Hepatic stellate cell (primary cell): ENCODE measurements at places on chromosomes 2 and 18.
A peak's percentile ranks its signal among the peaks of the same experiment; 100 is the strongest.

GRCh38 chr2:213733893-213734292 is 449.6 kb downstream of the SPAG16 start:
- DNase-seq = no peak

- no peak for DNase-seq
These were observed 758.9 kb downstream of the NRXN1 start for GRCh38 chr2:50273003-50273402.

- DNase-seq = peak; percentile 42
These were observed 559 bp downstream of the TMEM37 start for GRCh38 chr2:119431976-119432850.

DNA sequence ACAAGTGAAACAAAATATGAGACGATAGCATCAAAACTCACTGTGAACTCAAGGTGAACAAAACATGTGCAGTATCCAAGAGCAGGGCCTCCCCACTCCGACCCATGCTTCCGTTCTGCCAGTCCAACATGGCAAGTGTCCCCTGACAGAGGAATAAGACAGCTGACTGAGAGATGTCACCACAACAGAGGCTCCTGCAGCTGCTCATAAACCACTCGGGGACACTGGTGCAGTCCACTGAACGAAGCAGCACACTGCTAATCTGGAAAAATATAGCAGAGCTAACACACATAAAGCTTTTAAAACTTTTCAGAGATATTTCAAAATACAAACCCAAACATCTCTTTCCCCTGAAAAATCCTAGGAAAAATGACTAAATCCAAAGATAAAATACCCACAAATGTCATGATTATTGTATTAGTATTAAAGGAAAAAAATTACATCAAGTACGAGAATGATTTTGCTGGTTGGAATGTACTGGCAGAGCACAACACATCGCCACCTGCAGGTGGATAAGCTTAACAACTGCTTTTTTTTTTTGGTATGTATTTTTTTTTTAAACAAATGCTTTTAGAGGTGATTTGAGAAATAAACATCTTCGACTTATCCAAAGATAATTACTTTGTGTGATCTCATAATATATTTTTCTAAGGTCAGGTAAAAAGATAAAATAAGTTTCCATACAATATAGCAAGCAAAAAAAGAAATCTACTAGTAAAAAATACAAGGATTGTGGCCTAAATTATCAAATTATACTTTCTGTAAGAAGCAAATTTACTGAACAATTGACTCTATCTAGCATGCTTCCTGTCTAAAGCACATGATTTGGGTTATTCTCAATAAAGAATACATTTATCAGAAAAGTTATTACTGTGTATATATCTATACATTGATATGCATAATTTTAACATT is 18.6 kb downstream of the THADA start:
- peak; percentile 44 for DNase-seq

- DNase-seq = no peak
These were observed 166.7 kb downstream of the NCK2 start for GRCh38 chr2:105911425-105911824.

DNA sequence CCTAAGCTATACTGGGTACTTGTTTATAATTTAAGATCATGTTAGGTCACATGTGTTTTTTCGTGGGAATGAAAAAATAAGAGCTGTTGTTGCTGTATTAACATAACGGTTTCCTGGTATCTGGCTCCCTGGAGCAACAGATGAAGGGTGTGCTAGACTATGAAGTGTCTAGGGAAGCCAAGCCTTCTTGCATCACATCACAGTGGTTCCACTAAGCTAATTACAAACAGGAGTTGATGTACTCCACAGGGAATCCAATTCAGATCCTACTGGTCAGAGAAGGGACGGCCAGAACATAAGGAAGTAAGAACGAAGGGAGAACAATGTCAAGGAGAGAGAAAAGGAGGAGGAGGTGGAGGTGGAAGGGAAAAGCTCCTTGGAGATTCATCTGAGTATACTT is 193.0 kb upstream of the CYP26B1 start:
- DNase-seq = no peak

DNA sequence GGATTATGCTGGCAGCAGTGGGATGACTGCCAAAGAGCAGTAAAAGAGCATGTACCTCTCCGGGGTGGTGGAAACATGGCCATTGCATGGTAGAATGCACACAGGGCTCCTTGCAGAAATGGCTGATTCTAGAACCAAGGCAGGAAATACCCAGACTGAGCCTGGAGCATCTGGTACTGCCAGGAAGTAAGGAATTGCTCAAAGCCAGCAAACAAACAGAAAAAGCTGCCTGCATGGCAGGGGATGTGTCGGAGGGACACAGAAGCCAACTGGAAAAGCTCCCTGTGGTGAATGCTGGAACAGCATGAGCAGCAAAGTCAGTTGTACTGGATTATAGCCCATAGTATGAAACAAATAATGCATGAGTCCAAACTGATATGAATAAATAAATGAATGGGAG is 78.0 kb upstream of the NFATC1 start:
- no peak for DNase-seq

DNA sequence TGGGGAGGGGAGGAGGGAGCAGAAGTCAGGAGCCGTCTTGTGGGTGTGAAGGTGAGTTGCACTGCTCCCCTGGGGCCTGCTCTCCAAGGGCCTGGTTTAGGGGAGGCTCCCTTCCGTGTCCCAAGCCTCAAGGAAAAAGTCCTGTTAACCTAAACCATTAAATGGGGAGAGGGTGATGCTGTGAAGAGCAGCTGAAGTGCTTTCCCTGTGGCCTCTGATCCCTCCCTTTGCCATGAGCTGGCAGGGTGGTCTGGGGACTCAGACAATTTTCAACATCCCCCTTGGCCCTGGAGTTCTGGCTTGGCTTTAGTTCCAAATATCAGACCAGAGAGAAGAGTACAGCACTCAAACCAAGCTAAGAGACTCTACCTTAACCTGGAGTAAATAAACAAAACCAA is 692 bp upstream of the POMC start:
- no peak for DNase-seq

GRCh38 chr2:75087736-75088135 is 111.6 kb downstream of the TACR1 start:
- no peak for DNase-seq

GRCh38 chr2:179261151-179261825 is 3.3 kb downstream of the SESTD1 start:
- no peak for DNase-seq

GRCh38 chr2:133098787-133099186 is 428.8 kb upstream of the LYPD1 start:
- no peak for DNase-seq

DNA sequence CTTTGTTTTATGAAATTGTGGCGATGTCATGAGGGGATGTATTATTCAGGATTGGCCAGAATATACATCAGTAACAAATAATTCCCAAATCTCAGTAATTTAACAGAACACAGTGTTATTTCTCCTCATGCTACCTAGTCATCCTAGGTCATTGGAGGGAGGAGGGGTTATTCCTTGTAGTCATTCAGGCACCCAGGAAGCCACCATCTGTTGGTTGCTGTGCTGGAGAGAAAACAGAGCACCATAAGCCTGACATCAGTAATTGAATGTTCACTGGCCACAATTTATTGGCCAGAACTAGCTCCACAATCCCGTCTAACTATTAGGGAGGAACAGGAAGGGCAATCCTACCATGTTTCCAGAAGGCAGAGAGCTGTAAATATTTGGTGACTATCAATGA is 303.5 kb upstream of the CELF4 start:
- DNase-seq = no peak

DNA sequence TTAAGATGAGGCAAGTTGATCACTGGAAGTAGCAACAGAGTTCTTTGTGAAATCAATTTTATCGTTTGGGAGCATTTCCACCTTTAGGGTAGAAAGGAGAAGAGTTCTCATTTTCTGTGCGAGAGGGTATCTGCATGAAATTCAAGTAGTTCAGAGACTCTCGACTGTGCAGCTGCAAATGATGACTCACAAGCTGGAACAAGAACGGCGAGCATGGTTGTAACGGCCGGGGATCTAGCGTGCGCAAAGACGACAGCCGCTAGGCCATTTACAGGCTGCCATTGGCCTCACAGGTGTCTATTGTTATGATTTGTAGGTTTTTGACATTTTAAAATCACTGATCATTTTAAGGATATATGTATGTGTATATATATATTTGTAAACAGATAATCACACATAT is 5.2 kb downstream of the KLHL29 start:
- DNase-seq = no peak

GRCh38 chr2:34652636-34653035 is 1053.5 kb upstream of the FAM98A start:
- no peak for DNase-seq

DNA sequence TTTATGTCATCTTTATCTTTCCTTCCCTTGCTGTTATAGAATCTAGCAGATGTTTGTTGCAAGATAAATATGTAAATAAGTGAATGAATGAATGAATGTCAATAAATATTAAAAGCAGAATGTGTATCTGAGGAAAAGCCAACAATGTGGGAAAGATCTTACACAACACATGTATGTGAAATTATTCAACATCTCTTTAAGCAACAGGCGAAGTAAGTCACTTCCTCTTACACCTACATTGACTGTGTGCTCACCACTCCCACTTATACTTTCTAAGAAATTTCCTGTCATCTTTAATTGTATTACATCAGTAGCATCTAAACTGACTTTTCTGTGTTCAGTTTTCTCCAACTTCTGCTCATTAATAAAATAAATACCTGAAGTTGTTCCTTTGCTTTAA is 43.0 kb downstream of the RAD51AP2 start:
- DNase-seq = no peak

GRCh38 chr18:32918692-32919250 is 145.9 kb upstream of the KLHL14 start:
- DNase-seq = no peak

DNA sequence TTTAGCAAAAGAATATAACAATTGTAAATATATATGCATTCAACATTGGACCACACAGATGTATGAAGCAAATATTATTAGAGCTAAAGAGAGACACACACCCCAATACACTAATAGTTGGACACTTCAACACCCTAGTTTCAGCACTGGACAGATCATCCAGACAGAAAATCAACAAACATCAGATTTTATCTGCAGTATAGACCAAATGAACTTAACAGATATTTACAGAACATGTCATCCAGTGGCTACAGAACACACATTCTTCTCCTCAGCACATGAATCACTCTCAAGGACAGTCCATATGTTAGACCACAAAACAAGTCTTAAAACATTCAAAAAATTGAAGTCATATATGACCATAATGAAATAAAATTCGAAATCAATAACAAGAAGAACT is 22.1 kb upstream of the EVA1A start:
- DNase-seq = no peak

GRCh38 chr18:24499814-24500213 is 39.4 kb downstream of the HRH4 start:
- peak; percentile 30 for DNase-seq

DNA sequence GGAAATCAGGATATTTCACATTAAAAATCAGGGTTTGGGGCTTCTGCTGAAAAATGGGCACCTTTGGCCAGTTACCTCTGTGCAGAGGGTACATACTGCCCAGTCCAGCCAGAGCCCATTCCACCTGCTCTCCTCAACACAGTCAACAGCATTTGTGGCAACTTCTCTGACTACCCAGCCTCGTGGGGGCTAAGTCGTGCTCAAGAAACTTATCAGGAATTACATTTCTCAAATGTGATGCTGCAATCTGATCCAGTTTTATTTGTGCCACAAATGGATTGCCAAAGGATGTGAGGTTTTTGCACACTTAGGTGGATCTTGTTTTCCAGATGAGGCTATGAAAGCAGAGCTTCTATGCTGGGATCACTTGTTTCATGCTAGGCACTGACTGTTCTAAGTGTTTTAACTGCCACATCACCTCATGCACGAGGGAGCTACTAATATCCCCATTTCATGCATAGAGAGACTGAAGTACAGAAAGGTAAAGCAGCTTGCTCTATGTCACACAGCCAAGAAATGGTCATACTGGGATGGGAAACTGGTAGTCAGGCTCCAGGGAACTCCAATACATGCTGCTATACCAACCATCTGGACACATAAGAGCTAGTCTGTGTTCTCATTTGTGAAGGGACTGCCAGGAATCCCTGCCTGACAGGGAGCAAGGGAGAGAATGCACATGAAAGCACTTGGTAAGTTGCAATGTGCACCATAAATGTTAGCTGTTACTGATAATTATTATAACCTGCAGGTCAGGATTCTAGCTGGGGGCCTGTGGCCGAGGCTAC is 89.0 kb upstream of the HK2 start:
- no peak for DNase-seq

DNA sequence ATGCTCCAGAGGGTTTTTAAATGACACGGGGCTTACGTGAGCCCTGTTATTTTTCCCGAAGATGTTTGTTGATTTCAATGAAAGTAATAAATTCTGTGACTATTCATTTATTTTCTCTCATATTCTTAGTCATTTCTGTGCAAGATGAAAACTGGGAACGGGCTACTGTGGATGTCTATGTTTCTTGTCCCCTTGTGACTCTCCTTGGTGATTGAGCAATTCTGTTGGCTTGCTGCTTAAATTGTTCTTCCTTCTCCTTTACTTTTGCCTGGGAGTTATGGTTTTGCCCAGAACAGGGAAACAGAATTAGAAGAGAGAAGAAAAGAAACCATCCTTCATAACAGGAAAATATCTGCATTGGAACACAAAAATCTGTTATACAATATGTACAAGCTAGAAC is 508.2 kb upstream of the DSEL start:
- no peak for DNase-seq

- peak; percentile 51 for DNase-seq
These were observed 228.6 kb downstream of the SATB2 start for GRCh38 chr2:199228887-199229819.

DNA sequence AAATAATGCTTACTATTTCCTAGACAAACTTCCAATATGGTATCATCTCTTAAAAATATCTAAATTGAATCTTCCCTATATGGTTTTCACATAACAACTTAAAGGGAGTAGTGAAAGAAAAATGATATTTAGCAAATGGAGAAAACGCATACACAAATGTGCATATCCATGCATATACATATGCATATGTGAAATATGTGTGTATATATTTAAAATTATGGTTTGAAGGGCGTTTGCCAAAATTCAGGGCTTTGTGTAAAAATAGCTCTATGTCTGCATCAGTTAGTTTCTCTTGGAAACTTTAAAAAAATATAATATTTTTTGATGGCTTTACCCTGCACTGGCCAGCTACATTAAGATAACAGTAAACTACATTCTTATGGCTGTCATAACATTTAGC is 986.7 kb downstream of the BCL11A start:
- DNase-seq = no peak

DNA sequence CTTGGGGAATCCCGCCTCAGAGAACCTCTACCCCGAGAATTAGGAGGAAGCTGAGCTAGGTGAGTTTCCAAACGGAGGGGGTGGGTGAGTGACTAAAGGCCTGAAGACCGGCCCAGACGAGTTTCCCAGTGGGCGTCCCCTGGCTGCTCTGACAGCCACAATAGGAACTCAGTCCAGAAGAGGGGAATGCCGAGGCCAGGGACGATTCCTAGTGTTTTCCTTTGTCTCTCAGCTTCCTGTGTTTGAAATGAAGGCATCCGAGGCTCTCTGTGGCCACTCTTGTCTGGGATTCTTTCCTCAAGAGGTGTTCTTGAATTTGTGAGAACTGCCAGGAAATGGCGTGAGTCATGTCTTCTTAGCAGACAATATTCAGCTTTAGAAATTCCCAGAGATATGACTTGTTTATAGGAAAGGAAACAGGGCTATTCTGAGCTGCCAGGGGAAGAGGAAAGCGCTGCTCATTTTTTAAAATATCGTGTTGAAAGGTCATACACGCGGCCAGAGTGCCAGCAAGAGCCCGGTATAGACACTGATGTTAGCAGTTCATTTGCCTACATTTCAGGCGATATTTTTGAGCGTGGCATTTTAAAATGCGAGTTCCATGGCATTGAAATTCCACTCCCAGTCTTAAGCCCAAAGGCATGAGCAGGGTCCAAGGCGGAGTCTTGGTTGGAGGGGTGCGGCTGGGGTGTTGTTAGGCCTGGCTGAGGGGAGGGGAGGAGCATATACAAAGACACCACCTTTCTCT is 169.1 kb upstream of the KLF7 start:
- DNase-seq = peak; percentile 73
